ENCODE measurements at places on chromosomes 5 and 9.

DNA sequence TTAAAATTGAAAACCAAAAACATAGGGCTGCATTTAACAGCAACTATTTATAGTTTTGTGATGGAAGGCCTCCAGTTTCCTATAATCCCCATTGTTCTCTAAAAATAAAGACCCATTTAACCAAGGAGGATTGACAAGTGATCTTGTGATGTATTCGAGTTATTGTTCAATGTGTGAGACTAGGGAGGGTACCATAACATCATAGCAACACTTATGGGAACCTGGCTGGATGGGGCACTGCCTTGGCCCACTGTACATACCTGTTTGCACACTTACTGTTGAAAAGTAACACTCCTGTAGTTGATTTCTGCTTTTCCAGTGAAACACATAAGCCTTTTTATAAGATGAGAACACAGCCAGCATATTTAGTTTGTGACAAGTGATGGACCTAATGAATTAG lies 32.3 kb downstream of the MACIR start:
- no peak for DNase-seq

- no peak for DNase-seq
Observed at GRCh38 chr5:179812135-179812825, 5.6 kb upstream of the MGAT4B start.

- peak; percentile 46 for DNase-seq
Observed at GRCh38 chr9:137228506-137228967, 1.2 kb downstream of the RNF224 start.

GRCh38 chr9:85001925-85002324 lies 332.4 kb downstream of the NTRK2 start:
- DNase-seq: no peak
